ENCODE measurements at places on chromosomes 16 and 17.
A peak's percentile ranks its signal among the peaks of the same experiment; 100 is the strongest.

DNA sequence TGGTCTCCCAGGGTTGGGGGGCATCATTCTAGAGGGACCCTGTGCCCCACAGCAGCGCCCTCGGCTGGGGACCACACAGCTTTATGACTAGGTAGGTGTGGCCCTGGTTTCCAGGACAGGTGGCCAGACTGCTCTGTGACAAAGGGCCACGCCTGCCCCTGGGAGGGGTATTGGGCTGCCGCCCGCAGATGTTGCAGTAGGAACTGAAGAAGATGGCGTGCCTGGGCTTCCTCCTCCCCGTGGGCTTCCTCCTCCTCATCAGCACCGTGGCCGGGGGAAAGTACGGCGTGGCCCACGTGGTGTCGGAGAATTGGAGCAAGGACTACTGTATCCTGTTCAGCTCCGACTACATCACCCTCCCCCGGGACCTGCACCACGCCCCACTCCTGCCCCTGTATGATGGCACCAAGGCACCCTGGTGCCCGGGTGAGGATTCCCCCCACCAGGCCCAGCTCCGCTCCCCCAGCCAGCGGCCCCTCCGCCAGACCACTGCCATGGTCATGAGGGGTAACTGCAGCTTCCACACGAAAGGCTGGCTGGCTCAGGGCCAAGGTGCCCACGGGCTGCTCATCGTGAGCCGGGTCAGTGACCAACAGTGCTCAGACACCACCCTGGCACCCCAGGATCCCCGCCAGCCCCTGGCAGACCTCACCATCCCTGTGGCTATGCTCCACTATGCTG lies at the start of gene SPPL2C:
Gene SPPL2C (plus strand): TSS at position 187 of the 681 bp plus-strand sequence. CDS start 26 bp downstream, at position 213.
- no peak for DNase-seq

DNA sequence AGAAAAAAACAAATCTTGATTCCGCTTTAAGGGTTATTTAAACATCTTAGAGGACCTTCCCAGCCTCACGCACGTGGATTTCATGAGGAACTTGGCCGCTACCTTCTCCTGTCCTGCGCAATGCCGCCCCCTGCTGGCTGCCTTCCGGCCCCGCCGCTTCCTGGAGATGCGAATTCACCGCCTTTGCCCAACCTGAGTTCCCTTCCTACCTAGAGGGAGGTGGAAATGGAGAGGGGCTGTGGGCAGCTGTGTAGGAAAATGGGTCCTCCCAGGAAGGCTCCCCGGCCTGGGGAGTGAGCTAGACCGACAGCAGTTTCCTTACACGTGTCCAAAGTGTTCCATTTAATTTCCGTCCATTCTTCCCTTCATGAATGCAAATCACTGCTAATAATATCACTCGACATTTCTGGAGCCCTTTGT lies 1.0 kb upstream of the ABCC12 start:
- peak; percentile 86 for DNase-seq

DNA sequence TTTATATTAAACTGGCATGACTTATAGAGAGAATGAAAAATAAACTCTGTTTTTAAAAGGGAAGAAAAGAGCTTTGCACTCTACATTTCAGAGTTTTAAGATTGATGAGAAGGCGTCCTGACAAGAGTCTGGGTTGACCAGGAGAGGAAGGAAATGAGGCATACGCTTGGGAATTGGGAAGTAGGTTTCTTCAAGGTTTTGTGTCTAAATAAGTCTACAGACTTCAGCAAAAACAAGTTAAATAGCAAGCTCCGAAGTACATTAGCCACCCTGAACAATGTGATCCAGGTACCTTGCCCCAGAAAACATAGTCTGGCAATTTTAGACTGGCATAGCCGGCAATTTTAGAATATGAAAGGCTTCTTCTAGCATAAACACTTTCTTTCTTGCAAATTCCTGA lies 28.5 kb upstream of the CCDC182 start:
- DNase-seq, result no peak

DNA sequence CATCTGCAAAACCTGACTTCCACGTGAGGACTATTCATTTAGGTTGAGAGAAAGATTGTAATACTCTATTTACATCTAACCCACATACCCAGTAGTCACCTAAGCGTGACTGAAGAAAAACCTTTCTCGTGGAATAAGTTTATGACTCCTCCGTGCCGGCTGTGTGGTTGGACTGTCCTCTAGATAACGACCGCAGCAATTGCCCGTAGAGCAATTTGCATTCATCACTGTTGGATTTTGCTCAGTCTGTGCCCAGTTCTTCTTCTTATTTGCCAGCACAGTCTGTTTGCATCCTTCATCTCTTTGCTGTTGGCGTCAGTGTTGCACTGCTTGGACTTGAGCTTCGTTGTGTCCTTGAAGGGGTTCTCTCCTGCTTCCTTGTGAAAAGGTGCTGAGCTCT lies 131.3 kb downstream of the CYB561 start:
- DNase-seq, result no peak

- no peak for DNase-seq
Measured at GRCh38 chr16:75811020-75811634, 84.8 kb upstream of the CPHXL start.

GRCh38 chr17:9427465-9428315 lies 147.9 kb downstream of the STX8 start:
- DNase-seq, result no peak

- DNase-seq, result no peak
Measured at GRCh38 chr17:45848868-45849535, 4.3 kb downstream of the SPPL2C start.

- DNase-seq, result no peak
Measured at GRCh38 chr17:43927060-43927864, 15.0 kb downstream of the PPY start.

- no peak for DNase-seq
Measured at GRCh38 chr16:15434079-15434424, 336 bp upstream of the BMERB1 start.

GRCh38 chr17:56599566-56599965 lies 6.1 kb downstream of the NOG start:
- DNase-seq, result no peak

DNA sequence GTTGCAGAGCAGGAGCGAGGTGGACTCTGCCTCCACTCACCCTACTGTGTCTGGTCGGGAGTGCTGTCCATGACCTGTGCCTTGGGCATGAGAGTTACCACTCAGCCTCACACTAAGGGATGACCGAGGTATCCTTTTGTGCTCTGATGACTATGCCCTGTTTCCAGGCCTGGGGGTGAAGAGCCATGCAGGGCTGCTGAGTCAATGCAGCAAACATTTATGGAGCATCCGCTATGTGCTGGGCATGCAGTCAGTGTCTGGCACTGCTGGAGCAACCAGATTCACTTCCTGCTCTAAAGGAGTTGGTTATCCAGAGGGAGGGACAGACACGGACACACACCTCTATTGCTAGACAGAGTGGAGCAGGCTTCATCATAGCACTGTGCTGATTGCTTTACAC lies 7.6 kb upstream of the HNF1B start:
- DNase-seq, result no peak

GRCh38 chr17:45220079-45220478 lies 1.6 kb upstream of the FMNL1 start:
- DNase-seq, result no peak

DNA sequence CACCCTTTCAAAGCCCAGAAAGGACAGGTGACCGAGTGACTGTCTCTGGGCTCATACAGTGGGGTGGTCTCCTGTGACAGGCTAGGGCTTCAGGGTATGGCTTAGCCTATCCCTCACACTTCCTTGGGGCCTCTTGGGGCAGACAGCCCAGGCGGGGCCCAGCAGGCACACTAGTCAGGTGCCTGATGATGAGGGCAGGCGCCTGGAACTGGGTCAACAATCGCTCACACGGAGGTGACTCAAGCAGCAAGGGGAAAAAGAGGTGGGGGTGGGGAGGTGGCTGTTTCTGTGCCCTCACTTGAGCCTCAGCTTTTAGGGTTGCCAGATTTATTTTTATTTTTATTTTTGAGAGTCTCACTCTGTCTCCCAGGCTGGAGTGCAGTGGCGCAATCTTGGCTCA lies 6.4 kb upstream of the GRN start:
- no peak for DNase-seq

DNA sequence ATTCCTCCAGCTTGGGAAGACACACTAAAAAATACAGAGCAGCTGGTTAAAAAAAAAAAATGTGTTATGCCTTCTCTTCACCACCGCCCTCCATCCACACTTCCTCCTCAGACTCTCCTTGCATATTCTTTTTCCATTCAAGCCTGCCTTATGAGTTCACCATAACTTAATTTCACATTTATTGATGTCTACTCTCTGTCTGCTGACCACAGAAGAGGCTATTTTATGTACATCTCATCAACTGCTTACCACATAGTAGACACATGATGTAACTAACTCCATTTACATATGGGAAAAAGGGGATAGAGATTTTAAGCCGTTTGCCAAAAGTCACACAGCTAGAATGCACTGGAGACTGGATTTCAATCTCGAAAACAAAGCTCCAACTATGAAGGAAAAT lies 409.8 kb downstream of the CDH11 start:
- no peak for DNase-seq

All from activated CD4-positive, CD25-positive, alpha-beta regulatory T cell (primary cell).